ENCODE measurements at places on chromosomes 16 and 17. TPM values are rescaled to one million over a fixed set of nuclear protein-coding genes. Genes with fewer than 3 reads are reported as not detected.

Gene NOMO2
- total RNA-seq: 99.4 TPM

Gene CIAPIN1
- 96.2 TPM for total RNA-seq

Gene ATP2C2
- 0.22 TPM for total RNA-seq

Gene SEPTIN12
- total RNA-seq: not detected

Measured in A549 treated with AZD2906 at 1 μM for 4 hours (cell line).